Thoracic aorta (tissue), 2 donors: ENCODE measurements at places on chromosomes 13 and 19. TPM values are rescaled to one million over a fixed set of nuclear protein-coding genes. Genes with fewer than 3 reads are reported as not detected.

Gene MAB21L1
- total RNA-seq, result 0.63 TPM

Gene SLC25A42
- 8.3 TPM for total RNA-seq

Gene ELOF1
- 24.3 TPM for total RNA-seq

Gene FARSA
- total RNA-seq, result 31.8 TPM

DNA sequence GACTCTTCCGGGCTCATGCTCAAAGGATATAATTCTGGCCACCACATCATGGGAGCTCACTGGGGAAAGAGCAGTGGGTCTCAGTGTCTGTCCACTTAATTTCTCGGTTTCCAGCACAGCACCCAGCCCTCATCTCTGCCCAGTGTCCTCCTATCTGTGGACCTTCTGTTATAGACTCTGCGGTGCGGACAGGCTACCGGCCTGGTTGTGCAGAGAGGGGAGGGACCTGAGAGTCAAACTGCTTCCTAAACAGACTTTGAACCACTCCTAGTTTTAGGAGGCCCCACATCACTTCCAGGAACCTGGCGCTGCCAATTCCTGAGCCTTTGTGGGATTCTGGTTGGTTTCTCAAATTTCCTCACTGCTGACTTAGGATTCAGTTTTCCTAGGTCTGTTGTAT lies 59.8 kb upstream of the MED4 start:
- H3K4me3 ChIP-seq, result no peak overlapping the region
- no peaks in the 10 kb centered on the region for H3K4me1 ChIP-seq

- no peak overlapping the region for H3K27ac ChIP-seq
- no peak for DNase-seq
- no peak overlapping the region for H3K4me3 ChIP-seq
- no peaks in the 10 kb centered on the region for H3K27me3 ChIP-seq
Observed at GRCh38 chr19:53871454-53871853, 3.8 kb downstream of the MYADM start.

DNA sequence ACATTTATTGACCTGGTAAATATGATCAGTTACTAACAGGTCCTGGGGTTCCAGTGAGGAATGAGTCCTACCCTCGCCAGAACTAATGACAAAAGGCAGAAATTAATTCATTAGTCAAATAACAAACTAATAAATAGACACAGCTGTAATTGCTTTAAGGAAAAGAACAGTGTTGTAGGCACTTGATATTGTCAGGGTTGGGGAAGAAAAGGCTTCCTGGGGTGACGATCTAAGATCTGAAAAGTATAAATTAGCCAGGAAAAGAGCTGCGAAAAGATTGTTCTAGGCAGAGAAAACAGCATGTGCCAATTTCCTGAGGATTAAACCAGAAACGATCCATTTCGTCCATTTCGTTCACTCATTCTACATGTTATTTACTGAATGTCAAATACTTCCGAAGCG lies 670 bp upstream of the CHAF1A start:
- no peaks in the 10 kb centered on the region for H3K36me3 ChIP-seq
- no peak for DNase-seq
- no peaks in the 10 kb centered on the region for H3K27me3 ChIP-seq
- peaks cover 50% of the 10 kb centered on the region for H3K4me1 ChIP-seq

- DNase-seq, result no peak
- H3K36me3 ChIP-seq, result no peaks in the 10 kb centered on the region
- H3K4me1 ChIP-seq, result no peaks in the 10 kb centered on the region
- no peaks in the 10 kb centered on the region for H3K27me3 ChIP-seq
- H3K27ac ChIP-seq, result no peak overlapping the region
Observed at GRCh38 chr13:67390462-67391086, 160.4 kb upstream of the PCDH9 start.
